ENCODE measurements at places on chromosomes 7 and 10.

DNA sequence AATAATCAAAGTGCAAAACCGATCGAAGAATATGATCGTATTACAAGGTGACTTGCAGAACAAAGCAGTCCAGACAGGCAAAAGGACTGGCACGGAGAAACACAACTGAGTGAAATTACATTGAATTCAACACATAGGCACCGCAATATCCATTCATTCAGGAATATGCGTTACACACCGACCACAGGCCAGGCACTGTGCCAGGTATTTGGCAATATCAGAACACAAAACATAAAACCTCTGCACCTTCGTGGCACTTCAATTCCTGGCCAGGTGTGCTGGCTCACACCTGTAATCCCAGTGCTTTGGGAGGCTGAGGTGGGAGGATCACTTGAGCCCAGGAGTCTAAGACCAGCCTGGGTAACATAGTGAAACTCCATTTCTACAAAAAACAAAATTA lies 187.9 kb downstream of the DIP2C start:
- DNase-seq: no peak

DNA sequence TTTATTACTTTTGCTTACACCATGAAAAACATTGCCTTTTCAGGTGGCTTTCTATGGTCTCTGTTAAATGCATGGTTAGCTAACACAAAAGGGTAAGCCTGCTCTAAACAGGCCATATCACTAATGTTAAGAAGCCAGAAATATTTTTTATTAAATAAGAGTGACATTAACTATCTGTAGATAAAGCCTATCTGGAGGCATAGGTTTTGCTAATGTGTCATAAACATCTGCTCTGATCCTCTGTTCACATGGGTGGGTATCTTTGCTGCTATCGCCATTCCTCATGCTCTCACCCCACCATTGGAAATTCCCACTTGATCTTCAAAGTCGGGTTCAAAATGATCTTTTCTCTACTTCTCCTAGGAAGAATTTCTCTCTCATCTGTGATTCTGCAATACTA lies 32.4 kb downstream of the EPC1 start:
- no peak for DNase-seq

DNA sequence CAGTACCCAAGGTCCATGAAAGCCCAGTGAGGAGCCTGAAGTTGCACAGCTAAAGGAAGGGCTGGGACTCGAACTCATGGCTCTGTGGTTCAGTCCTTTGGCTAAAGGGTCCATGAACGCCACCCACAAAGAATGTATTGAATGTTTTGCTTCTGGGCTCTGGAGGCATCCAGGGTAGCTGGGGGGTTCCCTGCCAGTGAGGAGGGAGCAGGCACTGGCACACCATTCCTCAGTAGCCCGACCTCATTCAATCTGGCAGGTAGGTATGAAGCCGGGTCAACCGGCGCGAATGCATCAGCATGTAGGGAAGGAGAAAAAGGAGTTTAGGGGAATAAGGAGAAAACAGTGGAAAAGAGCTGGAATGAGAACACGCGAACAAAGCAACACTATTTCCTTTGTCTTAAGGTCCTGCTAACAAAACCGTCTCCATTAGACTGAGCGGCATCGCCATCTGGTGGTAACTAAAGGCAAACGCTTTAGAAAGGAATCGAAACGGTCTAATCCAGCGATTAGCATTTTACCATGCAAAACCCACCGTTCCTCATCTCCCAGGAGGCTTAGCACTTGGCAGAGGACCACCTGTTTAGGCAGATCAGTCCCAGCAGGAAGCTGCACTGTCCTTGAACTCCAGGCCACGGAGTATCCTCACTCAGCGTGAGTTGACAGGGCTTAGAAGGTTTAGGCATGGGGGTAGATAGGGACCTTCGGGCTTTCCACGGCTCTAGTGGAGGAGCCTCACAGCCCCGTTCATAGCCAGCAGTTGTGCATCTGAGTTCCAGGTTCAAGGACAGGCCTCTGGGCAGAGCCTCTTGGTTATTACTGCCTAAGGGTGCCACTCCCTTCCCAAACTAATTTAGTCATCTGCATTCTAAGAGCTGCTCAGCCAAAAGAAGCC lies 122.8 kb downstream of the UBE2H start:
- DNase-seq: peak; percentile 29

GRCh38 chr7:27994639-27995038 lies 186.0 kb downstream of the JAZF1 start:
- DNase-seq: no peak

DNA sequence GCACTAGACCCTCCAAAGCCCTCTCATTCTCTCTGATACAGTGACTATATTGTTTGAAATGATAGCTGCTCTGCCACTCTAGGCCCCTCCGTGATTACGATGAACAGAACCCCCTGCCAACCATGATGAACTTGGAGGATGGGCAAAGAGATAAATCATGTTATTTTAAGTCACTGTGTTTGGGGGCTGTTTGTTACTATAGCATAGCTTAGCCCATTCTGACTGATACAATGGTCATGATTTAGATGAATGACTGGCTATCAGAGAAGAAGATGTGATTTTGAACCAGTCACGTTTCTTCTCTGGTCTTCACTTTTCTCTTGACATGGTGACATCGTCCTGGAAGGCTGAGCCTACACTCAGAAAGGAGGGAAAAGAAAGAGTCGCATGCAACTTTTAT lies 95.4 kb upstream of the HABP2 start:
- DNase-seq: no peak

Data from substantia nigra (tissue), 51 donors.